ENCODE measurements at places on chromosomes 4 and X. TPM values are rescaled to one million over a fixed set of nuclear protein-coding genes. Genes with fewer than 3 reads are reported as not detected.

DNA sequence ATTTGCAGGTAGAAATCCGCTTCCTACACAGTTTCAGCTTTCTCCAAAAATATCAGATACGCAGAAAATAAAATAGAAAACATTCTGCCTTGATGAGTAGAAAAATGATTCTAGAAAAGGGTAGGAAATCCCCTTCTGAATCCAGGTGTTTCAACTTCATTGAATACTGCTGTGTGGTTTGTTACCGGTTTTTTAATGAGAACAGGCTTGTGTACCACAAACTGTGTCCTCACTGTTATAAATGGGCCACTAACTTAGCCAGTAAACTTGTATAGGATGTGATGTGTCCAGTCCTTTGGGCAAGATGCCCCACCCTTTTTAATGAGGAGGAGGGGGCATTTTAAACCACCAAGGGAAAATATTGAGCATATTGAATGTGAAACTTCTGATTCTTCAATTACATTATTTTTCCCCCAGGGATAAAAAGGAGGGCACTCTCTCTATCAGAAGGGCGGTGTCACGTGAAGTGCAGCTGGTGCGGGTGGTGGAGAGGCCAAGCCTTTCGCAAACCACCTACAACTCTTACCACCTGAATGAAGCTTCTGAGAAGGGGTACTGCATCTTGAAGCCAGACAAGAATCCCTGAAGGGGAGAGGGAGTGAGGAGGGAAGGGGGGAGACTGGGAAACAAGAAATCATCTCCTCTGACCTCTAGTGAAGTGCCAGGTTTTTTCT lies 4.5 kb downstream of the CXXC4 start:
- peaks cover 24% of the 10 kb centered on the region for H3K4me1 ChIP-seq
- DNase-seq: no peak
- no peaks in the 10 kb centered on the region for H3K36me3 ChIP-seq
- peaks cover 56% of the 10 kb centered on the region for H3K27me3 ChIP-seq
- H3K27ac ChIP-seq: no peak overlapping the region

- no peak overlapping the region for H3K4me3 ChIP-seq
- H3K4me1 ChIP-seq: no peaks in the 10 kb centered on the region
- peaks cover 5% of the 10 kb centered on the region for H3K27me3 ChIP-seq
- no peaks in the 10 kb centered on the region for H3K36me3 ChIP-seq
Measured at GRCh38 chrX:20685652-20686051, 418.9 kb upstream of the RPS6KA3 start.

DNA sequence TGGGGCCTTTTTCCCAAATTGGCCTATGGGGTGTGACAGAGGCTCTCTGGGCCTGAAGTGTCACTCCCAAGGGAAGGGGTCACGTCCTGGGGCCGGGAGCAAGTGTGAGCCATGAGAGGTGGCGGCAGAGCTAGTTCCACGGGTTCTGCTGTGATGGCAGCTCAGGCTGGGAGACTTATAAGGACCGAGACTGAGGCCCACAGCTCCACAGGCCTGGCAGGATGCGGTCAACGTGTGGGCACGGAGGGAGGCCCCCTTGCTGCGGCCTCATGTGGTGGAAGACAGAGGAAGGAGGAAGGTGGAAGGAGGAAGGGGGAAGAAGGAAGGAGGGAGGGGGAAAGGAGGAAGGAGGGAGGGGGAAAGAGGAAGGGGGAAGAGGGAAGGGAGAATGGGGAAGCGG lies 7.2 kb upstream of the CPLX1 start:
- H3K36me3 ChIP-seq: peaks cover 6% of the 10 kb centered on the region
- peak; percentile 40 for DNase-seq
- peaks cover 4% of the 10 kb centered on the region for H3K27me3 ChIP-seq
- H3K4me1 ChIP-seq: peaks cover 13% of the 10 kb centered on the region
- peak overlapping the region; percentile 10 for H3K27ac ChIP-seq
- no peak overlapping the region for H3K4me3 ChIP-seq

DNA sequence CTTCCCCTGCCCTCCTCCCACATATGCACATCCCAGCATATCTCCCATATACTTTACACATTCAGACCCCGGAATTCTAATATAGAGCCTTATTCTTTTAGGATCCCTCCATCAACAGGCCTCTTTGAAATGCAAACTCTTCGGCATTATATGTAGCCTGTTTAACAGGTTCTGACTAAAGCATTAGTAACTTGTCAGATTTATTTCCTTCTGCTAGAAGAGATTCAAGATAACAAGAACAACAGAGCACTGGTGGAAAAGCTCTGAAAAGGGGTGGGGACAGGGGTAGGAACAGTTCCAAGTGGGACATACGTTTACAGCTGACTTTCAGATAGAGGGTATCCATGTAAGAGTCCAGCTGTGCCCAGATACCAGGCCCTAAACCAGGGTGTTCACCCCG lies 31.7 kb upstream of the PRPS1 start:
- H3K4me3 ChIP-seq: no peak overlapping the region
- no peaks in the 10 kb centered on the region for H3K36me3 ChIP-seq
- H3K27me3 ChIP-seq: no peaks in the 10 kb centered on the region
- H3K27ac ChIP-seq: no peak overlapping the region
- DNase-seq: no peak

GRCh38 chrX:108347800-108348199 lies 90.4 kb downstream of the COL4A6 start:
- H3K36me3 ChIP-seq: no peaks in the 10 kb centered on the region

GRCh38 chr4:146023334-146023967 lies 84.8 kb upstream of the ZNF827 start:
- no peak for DNase-seq
- peaks cover 8% of the 10 kb centered on the region for H3K27me3 ChIP-seq
- peaks cover 5% of the 10 kb centered on the region for H3K4me1 ChIP-seq

DNA sequence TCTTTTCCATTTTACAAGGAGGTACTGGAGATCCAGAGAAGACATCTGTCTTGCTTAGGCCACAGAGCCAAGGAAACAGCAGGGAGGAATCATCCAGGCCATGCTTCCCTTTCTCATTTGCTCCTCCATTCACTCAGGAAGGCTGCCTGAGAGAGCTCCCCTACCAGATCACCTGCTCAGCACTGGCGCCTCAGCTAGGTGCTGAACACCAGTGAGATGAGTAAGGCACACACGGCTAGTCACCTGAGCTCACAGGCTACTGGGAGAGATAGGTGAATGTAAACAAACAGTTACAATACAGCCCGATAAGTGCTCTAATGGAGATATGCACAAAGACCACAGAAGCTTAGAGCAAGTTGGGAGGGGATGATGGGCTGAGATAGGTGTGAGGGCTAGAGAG lies 149.8 kb upstream of the ARHGEF9 start:
- H3K27ac ChIP-seq: no peak overlapping the region
- H3K4me3 ChIP-seq: no peak overlapping the region
- DNase-seq: no peak
- H3K27me3 ChIP-seq: no peaks in the 10 kb centered on the region

- peak overlapping the region; percentile 43 for H3K27ac ChIP-seq
- no peak for DNase-seq
- peaks cover 10% of the 10 kb centered on the region for H3K36me3 ChIP-seq
- peaks cover 34% of the 10 kb centered on the region for H3K4me1 ChIP-seq
- H3K27me3 ChIP-seq: no peaks in the 10 kb centered on the region
- peak overlapping the region; percentile 84 for H3K4me3 ChIP-seq
Measured at GRCh38 chr4:146176891-146177290, 1.4 kb downstream of the LSM6 start.

GRCh38 chr4:4514786-4515185 lies 27.1 kb downstream of the STX18 start:
- DNase-seq: no peak
- peaks cover 16% of the 10 kb centered on the region for H3K4me1 ChIP-seq
- H3K4me3 ChIP-seq: no peak overlapping the region

DNA sequence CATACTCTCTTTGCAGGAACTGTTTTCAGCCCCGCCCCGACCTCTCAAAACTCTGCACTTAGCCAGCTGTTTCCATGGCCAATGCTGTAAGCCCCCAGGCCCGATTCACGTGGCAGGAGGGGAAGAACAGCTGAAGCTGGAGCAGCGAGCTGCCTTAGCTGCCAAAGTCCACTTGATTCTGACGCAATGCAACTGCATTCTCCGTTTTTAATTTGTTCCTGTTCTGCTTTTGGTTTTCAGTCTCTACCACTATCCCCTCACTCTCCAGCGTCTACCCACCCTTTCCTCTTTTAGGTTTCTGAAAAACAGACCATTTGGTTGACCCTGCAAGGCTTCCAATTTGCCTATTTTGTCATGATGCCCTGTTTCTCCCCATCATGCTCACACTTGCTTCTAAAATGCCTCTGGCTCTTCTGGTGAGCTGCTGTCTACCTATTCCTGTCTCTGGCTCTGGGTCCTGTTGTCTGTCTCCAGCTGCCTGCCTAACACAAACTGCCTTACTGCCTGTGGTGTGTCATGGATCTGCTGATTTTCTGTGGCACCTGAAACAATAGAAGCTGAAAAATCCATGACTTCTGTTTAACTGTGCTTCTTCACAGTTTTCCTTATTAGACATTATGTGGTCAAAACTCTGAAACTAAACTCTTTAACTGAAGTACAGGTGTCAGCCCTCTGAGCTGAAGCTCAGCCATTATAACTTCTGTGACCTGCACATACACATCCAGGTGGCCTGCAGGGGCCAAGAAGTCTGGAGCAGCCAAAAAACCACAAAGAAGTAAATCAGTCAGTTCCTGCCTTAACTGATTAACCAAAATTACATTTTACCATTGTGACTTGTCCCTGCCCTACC lies 160.5 kb upstream of the AGTR2 start:
- H3K27me3 ChIP-seq: no peaks in the 10 kb centered on the region
- no peak overlapping the region for H3K4me3 ChIP-seq
- no peaks in the 10 kb centered on the region for H3K36me3 ChIP-seq
- no peaks in the 10 kb centered on the region for H3K4me1 ChIP-seq

- peaks cover 21% of the 10 kb centered on the region for H3K36me3 ChIP-seq
- peaks cover 21% of the 10 kb centered on the region for H3K4me1 ChIP-seq
- peak overlapping the region; percentile 96 for H3K27ac ChIP-seq
- H3K4me3 ChIP-seq: peak overlapping the region; percentile 82
- H3K27me3 ChIP-seq: no peaks in the 10 kb centered on the region
- no peak for DNase-seq
Measured at GRCh38 chrX:24025741-24026403, 1.1 kb downstream of the KLHL15 start.

DNA sequence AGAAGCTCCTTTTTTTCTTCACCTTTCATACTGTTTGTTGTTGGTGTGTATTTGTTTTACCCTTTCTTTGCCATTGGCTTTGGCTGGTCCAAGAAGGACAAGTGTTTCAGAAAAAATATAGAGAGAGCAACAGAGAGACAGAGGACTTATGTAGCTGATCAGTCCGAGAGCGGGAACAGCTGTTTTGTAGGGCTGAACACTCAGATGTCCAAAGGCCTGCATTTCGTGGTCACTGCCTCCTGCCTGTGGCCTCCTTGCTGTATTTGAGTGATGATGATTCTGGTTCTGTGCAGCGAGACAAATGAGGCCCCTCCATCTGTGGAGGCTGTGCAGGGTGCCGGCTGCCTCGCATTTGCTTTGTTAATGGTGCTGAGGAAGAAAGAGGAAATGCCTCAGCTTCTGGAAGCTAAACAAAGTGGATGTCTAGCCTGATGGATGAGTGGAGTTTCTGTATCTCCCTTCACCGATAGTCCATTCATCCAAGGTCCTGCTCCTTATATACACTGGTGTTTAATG lies 19.8 kb upstream of the STOX2 start:
- H3K36me3 ChIP-seq: no peaks in the 10 kb centered on the region
- no peak overlapping the region for H3K27ac ChIP-seq
- no peaks in the 10 kb centered on the region for H3K4me1 ChIP-seq

DNA sequence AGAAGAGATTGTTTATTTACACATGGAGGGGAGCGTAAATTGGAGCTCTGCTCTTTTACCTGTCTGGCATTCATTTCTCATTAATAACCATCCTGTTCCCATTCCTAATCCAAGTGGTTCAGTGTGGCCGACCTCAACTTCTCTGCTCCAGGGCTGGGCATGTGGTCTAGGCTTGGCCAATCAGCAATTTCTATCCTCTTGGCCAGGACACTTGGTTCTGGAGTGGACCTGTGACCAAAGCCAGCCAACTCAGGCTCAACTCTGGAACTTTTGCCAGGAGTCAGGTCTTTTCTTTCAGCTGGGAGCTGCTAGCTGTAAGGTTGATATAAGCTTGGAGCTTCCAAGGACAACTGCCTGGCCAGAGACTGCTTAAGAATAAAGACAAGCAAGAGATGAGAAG lies 15.6 kb upstream of the RASL11B start:
- H3K4me3 ChIP-seq: no peak overlapping the region
- H3K27ac ChIP-seq: no peak overlapping the region
- H3K36me3 ChIP-seq: no peaks in the 10 kb centered on the region
- H3K4me1 ChIP-seq: no peaks in the 10 kb centered on the region
- peaks cover 7% of the 10 kb centered on the region for H3K27me3 ChIP-seq

DNA sequence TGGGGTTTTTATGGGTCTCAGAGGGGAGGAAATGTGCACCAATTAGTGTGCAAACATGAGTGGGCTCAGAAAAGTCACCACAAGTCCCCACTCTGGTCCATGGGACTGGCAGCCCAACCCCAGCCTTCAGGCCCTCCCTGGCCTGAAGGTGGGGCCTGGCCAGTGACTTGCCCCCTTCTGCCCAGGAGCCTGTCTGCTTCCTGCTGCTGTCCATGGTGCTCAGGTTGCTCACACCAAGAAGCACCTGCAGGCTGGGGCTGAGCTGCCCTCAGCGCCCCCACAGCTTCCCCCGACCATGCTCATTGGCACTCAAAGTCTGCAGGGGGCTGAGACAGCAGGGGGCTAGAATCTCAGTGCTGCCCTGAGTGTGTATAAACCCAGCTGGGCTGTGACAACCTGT lies 30.6 kb upstream of the GC start:
- H3K4me1 ChIP-seq: no peaks in the 10 kb centered on the region
- H3K27ac ChIP-seq: no peak overlapping the region
- H3K36me3 ChIP-seq: no peaks in the 10 kb centered on the region

- H3K4me1 ChIP-seq: peaks cover 4% of the 10 kb centered on the region
- H3K27me3 ChIP-seq: no peaks in the 10 kb centered on the region
- no peak for DNase-seq
- H3K27ac ChIP-seq: no peak overlapping the region
- H3K4me3 ChIP-seq: no peak overlapping the region
- peaks cover 7% of the 10 kb centered on the region for H3K36me3 ChIP-seq
Measured at GRCh38 chrX:24874604-24875247, 141.0 kb downstream of the ARX start.

GRCh38 chrX:138011468-138011867 lies 445.5 kb downstream of the ZIC3 start:
- no peaks in the 10 kb centered on the region for H3K36me3 ChIP-seq
- no peak overlapping the region for H3K27ac ChIP-seq
- H3K27me3 ChIP-seq: no peaks in the 10 kb centered on the region
- no peaks in the 10 kb centered on the region for H3K4me1 ChIP-seq
- H3K4me3 ChIP-seq: no peak overlapping the region
- no peak for DNase-seq

GRCh38 chr4:107712236-107712635 lies 7.8 kb downstream of the PAPSS1 start:
- peaks cover 3% of the 10 kb centered on the region for H3K4me1 ChIP-seq
- H3K27me3 ChIP-seq: no peaks in the 10 kb centered on the region
- H3K27ac ChIP-seq: no peak overlapping the region
- peaks cover 11% of the 10 kb centered on the region for H3K36me3 ChIP-seq
- no peak overlapping the region for H3K4me3 ChIP-seq
- DNase-seq: no peak

GRCh38 chrX:39377773-39378172 lies 576.5 kb downstream of the MID1IP1 start:
- no peak overlapping the region for H3K27ac ChIP-seq
- H3K36me3 ChIP-seq: no peaks in the 10 kb centered on the region
- DNase-seq: no peak
- H3K4me1 ChIP-seq: no peaks in the 10 kb centered on the region
- H3K4me3 ChIP-seq: no peak overlapping the region

GRCh38 chrX:6732101-6732500 lies 197.2 kb upstream of the VCX3A start:
- H3K4me3 ChIP-seq: no peak overlapping the region
- no peak overlapping the region for H3K27ac ChIP-seq
- DNase-seq: no peak
- no peaks in the 10 kb centered on the region for H3K36me3 ChIP-seq
- H3K4me1 ChIP-seq: peaks cover 4% of the 10 kb centered on the region

The VEGFC gene
- total RNA-seq: not detected

The GABRE gene
- total RNA-seq: not detected

The TENM3 gene
- total RNA-seq: not detected

The REELD1 gene
- total RNA-seq: not detected

The FHL1 gene
- 12.6 TPM for total RNA-seq

The SEC24B gene
- 22.9 TPM for total RNA-seq

The XK gene
- not detected for total RNA-seq
